ENCODE measurements at places on chromosomes 1 and 21. TPM values are rescaled to one million over a fixed set of nuclear protein-coding genes. Genes with fewer than 3 reads are reported as not detected.

DNA sequence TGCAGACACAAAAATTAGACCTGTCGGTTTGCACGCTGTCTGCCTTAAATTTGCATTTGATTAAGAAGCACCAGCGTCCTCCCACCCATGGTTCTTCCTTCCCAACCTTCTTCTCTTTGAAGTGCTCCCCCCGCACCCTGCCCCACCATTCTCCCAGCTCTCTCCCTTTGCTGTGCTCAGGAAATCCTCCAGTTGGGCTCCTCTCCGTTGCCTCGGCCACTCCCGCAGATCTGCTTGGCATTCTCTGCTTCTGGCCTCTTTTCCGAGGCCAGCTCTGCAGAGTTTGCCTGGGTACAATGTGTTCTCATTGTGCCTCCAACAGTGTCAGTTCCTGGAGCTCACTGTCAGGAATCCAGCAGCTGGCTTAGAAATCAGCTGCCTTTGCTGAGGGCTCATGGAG, 126.1 kb downstream of the NAV1 start:
- no peak for DNase-seq

The AKNAD1 gene
- not detected for polyA plus RNA-seq

DNA sequence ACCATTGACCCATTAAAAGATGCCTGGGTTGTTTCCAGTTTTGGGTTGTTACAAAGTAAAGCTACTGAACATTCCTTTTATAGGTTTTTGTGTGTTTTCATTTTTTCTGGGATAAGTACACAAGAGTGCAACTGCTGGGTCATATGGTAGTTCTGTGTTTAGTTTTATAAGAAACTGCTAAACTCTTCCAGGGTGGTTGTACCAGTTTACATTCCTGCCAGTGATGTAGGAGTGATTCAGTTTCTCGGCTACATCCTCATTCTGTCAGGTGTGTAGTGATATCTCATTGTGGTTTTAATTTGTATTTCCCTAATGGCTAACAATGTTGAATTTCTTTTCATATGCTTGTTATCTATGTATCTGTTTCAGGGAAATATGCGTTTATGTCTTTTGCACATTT, 58.5 kb upstream of the DNAJC6 start:
- no peak for DNase-seq

DNA sequence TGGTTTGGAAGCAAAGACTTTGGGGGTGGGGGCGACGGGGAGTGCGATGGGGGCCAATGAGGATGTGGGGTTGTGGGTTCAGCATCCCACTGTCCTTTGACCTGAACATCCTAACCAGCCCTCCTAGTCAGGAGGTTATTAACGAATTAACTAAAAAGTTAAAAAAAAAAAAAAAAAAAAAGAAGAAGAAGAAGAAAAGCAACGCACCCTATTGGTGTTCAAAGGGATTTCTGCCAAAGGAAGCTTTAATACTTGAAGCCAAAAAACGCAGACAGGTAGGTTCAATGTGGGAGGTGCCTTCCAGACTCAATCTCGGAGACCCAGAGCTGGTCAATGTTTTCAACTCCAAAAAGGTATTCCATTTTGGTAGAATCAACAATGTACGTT, 2.2 kb downstream of the CLIC6 start:
- no peak for DNase-seq

DNA sequence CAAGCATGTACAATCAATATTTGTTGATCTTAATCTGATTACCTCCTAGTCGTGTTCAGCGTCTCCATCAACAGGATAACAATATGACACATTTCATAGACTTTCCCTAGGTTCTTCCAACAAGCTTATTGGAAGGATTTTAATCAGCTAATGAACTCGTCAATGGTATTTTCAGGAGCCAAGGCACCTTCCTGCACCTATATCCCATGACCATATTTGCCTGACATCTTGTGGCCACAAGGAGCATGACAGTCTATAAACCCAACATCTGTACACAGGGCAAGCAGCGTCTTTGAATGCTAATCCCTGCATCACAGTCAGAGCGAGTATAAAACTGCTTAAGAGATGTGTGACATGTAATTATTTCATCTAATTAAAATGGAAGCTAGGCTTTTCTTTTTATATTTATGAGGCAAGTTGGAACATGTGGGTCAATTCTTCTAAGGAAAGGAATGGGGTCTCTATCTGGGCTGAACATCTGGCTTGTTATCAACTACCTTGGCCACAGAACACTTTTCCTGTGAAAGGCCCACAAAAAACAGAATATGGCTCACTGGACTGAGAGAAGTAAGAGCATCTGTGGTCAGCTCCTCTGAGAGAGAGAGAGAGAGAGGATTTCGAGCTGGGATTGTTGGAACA, 388.8 kb downstream of the NTNG1 start:
- no peak for DNase-seq

The ZFP69B gene
- polyA plus RNA-seq: 4.8 TPM

DNA sequence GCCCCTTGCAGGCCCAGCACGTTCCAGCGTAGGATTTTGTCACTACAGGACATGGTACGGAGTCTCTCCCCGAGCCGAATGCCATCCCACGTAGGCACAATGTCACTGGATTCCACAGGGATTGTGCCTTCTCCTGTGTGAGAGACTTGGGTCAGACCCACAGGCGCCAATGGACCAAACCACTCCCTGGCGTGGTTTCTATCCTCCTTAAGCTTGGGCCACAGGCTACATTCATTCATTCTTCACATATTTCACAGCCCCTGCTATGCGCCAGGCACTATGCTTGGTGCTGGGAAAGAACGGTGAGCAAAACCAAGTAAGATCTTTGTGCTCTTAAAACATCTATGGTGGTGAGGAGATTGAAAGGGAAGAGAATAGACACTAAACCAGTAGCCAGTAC, 18.7 kb downstream of the CHRNB2 start:
- no peak for DNase-seq

- DNase-seq: no peak
Observed at GRCh38 chr1:30688920-30689794, 34.2 kb downstream of the MATN1 start.

DNA sequence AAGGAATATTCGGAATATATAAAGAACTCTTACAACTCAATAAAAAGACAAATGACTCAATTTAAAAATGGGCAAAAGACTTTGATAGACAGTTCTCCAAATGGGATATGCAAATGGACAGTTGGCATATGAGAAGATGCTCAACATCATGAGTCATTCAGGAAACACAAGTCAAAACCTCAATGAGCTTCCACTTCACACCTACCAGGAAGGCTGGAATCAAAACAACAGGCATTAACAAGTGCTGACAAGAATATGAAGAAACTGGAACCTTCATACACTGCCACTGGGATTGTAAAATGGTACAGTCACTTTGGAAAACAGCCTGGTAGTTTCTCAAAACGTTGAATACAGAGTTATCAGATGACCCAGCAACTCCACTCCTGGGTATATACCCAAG, 17.2 kb downstream of the PGBD5 start:
- no peak for DNase-seq

GRCh38 chr1:10624256-10625050, 149.7 kb downstream of the PEX14 start:
- DNase-seq: no peak

DNA sequence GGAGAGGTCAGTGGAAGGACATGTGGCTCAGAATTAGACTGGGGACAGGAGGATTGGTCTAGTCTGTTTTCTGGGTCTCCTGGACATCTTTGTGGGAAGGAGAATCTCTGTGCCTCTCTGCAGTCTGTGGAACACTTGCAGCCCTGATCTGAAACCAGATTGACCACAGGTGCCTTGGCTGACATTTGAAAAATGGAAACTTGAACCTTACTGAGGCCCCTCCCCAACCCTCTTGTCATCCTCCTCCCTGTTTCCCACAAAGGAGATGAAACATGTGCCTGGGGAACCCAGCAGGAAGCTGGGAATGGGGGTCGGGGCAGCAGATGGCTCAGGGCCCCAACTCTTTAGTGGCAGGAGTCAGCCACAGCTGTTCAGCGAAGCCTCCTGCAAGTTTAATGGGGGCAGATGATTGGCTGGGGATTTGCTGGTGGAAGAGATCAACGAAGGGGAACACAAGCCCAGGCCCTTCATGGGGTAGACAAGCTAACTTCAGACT, 18.1 kb downstream of the VASH2 start:
- no peak for DNase-seq

- DNase-seq: no peak
Observed at GRCh38 chr1:242745079-242745478, 220.6 kb upstream of the PLD5 start.

The PLPP3 gene
- polyA plus RNA-seq: 109 TPM

The OPTC gene
- polyA plus RNA-seq: not detected

DNA sequence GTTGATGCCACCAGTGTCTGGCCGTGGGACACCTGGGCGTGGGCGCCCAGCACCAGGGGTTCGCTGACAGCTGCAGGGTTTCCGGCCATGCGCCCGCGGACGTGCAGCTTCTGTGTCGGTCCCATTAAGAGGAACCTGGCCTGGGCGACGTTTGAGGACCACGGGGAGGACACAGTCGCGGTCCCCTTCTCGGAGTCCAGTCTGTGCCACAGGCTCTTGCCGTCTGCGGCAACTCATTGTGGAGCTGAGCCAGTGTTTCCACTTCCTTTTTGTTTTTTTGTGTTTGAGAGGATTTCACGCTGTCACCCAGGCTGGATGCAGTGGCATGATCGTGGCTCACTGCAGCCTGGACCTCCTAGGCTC, 1.6 kb upstream of the C1orf159 start:
- no peak for DNase-seq

DNA sequence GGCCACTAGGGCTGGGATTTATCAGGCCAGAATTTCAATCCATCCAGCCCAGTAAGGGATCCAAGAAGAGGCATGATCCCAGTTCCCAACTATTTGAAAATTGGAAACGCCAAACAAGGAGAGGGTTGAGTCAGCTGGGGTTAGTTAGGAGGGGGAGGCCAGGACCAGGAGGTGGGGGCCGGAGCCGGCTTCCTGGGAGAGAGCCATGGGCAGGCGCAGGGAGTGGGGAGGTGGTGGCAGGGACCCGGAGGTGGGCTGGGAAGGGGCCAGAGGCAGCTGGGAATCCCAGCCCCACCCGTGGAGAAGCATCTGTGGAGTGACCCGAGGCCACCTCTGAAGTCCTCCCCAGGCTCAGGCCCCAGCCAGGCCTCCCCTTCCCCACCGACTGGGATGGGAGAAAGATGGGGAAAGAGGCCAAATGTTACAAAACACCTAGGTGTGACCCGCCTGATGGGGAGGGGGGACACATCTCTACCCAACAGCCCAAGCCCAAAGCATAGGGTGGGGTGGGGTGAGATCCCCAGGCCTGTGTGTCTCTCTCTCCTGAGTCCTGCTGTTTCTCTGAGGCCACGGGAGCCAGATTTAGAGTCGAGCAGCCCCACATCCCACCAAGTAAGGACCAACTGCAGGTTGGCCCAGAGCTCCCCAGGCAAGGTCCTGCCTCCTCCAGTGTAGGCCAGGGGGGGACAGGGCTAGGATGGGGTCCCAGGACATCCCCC, 10.1 kb downstream of the HSPG2 start:
- no peak for DNase-seq

GRCh38 chr1:29310616-29311180, 74.4 kb downstream of the PTPRU start:
- DNase-seq: no peak

GRCh38 chr1:210250998-210251679, 18.5 kb downstream of the SERTAD4 start:
- no peak for DNase-seq

The OR6K3 gene
- polyA plus RNA-seq: 0.14 TPM

GRCh38 chr1:214022229-214022791, 34.5 kb downstream of the PROX1 start:
- DNase-seq: no peak
